ENCODE measurements at places on chromosomes 3 and 15.

GRCh38 chr3:69781593-69781992 is 42.3 kb downstream of the MITF start:
- DNase-seq = no peak

DNA sequence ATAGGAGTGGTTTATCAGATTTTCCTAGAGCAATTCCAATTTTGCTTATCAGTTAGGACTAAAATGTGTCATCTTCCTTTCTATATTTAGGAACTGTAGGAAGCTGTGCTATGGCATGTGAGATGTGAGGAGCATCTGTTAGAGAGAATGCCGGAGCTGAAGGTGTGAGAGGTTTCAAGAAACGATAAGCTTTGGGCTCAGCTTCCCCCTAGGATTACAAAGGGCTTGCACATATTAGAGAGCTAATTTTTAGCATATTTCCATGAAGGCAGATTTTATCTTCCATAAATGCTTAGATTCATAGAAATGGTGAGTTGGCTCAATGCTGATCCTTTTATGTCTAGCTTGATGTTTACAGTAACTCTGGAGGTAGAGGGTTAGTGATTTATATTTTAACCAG is 120.2 kb downstream of the CNTN4 start:
- DNase-seq = no peak

- no peak for DNase-seq
Measured at GRCh38 chr15:33163816-33164215, 30.7 kb downstream of the FMN1 start.

DNA sequence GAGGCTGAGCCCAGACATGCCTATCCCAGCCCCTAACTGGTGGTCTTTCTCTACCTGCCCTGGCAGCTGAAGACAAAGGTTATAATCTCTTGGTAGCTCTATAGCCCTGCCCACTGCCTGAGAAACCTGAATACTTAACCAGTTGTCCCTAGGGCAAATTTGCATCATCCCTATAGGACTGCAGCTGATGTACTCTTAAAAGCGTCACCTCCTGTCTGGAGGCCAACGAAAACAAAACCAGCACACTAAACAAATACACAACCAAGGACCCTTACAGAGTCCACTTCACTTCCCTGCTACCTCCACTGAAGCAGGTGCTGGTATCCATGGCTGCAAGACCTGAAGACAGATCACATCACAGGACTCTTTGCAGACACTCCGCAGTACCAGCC is 98.0 kb downstream of the KCNAB1 start:
- no peak for DNase-seq

GRCh38 chr3:71707595-71707994 is 17.6 kb downstream of the EIF4E3 start:
- no peak for DNase-seq

DNA sequence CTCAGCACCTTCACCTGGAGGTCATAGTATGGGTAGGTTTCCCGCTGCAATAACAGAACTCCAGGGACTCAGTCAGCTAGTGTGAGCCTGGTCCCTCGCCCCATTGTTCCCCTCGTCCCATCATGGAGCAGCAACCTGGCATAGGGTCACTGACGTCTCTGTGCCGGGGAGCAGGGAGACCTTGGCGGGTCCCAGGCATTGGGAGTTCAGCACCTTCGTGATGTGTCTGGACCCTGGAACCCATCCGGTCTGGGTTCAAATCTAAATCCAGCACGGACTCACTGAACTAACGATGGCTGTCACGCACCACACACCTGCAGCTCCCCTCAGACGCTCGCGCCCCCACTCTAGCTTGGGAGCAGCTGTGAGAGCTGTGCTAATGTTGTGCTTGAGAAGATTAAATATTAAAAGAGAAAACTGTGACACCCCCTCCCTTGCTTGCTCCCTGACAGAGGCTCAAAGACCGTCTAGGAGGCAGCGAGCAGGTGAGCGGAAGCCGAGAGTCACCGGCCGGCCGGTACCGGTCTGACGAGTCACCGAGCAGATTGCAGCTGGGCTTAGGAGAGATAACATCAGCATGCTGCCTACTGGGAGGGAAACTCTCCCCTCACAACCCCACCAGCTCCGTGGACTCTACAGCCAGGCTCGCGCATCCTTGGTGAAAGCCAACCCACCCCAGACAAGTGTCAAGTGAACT is 742 bp downstream of the PLA2G4F start:
- no peak for DNase-seq

- no peak for DNase-seq
Measured at GRCh38 chr3:186193534-186194450, 84.9 kb upstream of the ETV5 start.

- no peak for DNase-seq
Measured at GRCh38 chr3:31748933-31749295, 216.2 kb downstream of the STT3B start.

GRCh38 chr3:119604878-119605277 is 7.2 kb downstream of the PLA1A start:
- DNase-seq = no peak

DNA sequence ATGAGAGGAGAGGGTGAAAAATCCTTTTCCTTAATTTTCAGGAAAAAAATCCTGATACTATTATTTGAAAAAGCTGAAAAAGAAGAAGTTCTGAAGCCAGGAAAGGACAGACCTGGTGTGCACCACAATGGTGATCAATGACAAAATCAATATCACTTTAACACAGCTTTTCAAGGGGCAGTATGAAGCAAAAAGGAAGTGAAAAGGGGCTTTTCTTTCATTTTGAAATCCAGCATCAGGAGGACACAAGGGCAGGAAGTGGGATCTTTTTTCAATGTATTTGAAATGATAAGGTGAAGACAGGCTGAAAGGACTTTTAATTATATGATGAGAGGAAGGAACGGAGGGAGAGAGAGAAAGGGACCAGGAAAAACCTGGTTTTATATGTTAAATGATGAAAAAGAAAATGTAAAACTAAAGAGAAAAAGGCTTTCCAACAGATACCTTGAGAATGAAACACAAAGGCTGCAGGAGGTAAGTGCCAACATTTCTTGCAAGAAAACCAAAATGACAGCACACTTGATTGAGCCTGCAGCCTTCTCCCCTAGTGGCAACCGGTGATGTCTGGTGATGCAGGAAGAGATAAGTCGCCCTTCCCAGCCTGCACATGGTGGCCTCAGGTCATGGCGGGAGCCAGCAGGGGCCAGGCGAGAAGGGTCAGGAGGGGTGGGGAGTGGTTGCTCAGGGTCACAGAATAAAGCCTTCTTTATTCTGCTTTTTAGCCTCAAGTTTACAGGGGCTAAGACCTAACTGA is 236.7 kb upstream of the WNT5A start:
- DNase-seq = no peak

GRCh38 chr3:73448761-73449301 is 175.9 kb downstream of the PDZRN3 start:
- no peak for DNase-seq

DNA sequence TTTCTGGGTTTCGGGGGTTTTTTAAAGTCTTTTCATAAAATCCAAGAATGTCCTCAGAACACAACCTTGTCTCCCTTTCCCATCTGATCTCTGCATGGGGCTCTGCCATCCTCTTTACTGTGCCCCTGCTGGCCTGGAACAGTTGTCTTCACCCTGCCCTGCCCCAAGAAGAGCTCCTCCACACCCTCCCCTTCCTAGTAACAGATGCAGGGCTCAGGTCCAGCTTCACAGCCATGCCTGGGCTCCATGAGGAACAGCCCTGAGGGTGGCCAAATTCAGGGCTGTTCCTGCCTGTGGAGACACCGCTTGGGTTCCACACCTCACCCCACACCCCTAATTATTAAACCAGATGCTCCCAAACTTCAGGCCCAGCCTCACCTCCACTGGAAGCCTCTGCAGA is 12.9 kb upstream of the ULK3 start:
- DNase-seq = no peak

GRCh38 chr15:39362821-39363561 is 217.9 kb upstream of the THBS1 start:
- peak; percentile 2 for DNase-seq

- DNase-seq = no peak
Measured at GRCh38 chr3:46646700-46647099, 34.4 kb downstream of the FAM240A start.

GRCh38 chr15:90337256-90337655 is 14.8 kb upstream of the ZNF774 start:
- DNase-seq = no peak

- no peak for DNase-seq
Measured at GRCh38 chr15:81253846-81254245, 57.2 kb downstream of the IL16 start.

GRCh38 chr3:178306432-178307115 is 229.7 kb upstream of the KCNMB2 start:
- no peak for DNase-seq

DNA sequence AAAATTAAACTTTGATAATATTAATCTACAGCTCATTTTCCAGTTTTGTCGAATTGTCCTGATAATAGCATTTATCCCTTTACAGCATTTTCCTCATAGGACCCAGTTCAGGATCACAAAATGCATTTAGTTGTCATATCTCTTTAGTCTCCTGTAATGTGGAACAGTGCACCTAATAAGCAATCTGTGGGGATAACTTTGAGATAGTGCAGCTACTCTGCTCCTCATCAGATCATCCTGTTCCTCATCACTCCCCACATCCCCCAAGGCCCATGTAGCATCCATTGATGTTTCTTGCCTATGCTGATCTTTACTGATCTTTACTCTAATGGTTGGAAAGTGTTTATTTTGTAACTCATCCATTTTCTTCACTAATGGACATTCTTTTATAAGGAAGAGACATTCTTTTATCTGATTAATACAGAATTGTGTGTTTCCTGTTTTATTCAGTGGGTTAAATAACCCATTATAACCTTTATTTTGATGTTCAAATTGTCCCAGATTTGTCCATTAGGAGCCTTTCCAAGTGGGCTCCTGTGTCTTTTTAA is 7.5 kb downstream of the RNF111 start:
- no peak for DNase-seq

GRCh38 chr3:128182656-128183055 is 29.4 kb downstream of the EEFSEC start:
- DNase-seq = no peak

- DNase-seq = no peak
Measured at GRCh38 chr3:5731100-5731499, 543.6 kb downstream of the EDEM1 start.

- no peak for DNase-seq
Measured at GRCh38 chr15:92645731-92646130, 9.8 kb downstream of the FAM174B start.

- DNase-seq = peak; percentile 78
Measured at GRCh38 chr3:186472456-186473008, 71.6 kb downstream of the CRYGS start.

DNA sequence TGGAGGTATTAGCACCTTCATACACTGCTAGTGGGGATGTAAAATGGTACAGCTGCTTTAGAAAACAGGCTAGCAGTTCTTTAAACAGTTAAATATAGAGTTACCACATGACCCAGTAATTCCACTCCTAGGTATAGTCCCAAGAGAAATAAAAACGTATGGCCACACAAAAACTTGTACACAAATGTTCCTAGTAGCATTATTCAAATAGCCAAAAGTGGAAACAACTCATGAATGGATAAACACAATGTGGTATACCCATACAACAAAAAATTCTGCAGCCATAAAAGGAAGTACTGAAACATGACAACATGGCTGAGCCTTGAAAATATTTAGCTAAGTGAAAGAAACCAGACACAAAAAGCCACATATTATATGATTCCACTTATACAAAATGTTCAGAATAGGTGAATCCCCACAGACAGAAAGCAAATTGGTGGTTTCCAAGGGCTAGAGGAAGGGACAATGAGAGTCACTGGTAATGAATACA is 40.8 kb upstream of the KLF13 start:
- DNase-seq = no peak

- DNase-seq = peak; percentile 52
Measured at GRCh38 chr3:129829640-129830039, 63.9 kb downstream of the TMCC1 start.

DNA sequence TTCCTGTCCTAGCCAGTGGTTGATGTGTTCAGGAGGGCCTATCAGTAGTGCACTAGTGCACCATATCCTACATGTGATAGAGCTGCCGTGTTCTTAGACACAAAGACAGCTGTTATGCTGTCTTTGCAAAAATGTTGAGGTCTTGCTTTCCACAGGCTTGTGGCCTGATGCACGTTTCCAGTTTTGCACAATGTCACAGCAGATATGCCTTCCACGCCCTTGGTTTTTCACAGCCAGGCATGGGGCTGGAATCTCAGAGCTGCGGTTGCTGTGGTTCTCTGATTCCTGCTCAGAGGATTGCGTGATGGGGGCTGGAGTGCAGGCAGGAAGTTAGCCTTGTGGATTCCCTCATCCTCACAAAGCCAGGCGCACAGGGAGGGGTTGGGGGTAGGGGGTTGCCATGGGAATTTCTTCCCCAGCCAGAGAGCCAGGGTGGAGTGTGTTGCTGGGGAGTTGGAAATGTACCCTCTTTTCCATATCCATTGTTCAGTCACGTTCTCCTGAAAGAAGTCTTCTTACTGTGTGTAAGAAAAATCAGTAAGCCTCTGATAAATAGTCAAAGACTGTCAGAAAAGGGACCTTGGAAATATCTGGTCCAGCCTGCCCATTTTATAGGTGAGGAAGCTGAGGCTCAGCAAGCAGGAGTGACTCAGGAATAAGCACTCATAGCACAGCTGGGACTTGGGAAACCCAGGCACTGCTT is 79.4 kb downstream of the SMAD3 start:
- no peak for DNase-seq

GRCh38 chr3:133805702-133806475 is at the start of gene SRPRB:
TSS of gene SRPRB (plus strand) at chr3:133805815. CDS start at chr3:133805849, 34 bp downstream.
- DNase-seq = peak; percentile 90

GRCh38 chr3:72487078-72487765 is 361.0 kb downstream of the SHQ1 start:
- no peak for DNase-seq

DNA sequence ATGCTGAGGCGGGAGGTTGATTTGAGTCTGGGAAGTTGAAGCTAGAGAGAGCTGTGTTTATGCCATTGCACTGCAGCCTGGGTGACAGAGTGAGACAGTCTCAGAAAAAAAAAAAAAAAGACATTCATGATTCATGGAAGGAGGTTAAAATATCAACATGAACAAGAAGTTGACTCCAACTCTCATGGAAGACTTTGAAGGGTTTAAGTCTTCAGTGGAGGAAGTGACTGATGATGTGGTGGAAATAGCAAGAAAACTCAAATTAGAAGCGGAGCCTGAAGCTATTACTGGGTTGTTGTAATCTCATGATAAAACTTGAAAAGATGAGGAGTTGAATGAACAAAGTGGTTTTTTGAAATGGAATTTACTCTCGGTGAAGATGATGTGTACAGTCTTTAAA is 491.8 kb downstream of the SQOR start:
- DNase-seq = no peak

DNA sequence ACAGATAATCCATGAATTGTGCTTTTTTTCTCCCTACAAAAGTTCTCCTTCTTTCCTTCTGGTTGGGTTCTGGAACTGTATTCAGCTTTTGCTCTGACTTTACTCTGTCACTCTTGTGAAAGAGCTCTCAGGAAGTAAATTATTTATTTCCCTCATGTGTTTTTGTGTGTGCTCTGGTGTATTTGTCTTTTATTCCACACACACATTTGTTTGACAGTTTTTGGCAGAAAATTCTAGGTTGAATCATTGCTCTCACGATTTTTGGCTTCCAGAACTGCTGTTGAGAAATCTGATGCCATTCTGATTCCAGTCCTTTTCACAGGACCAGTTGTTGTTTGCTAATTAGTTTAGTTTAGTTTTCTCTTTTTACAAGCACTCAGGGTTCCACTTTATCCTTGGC is 172.8 kb downstream of the PLCH1 start:
- DNase-seq = peak; percentile 83
